Lower lobe of right lung (tissue), 2 donors: ENCODE measurements at places on chromosomes 6 and 20. TPM values are rescaled to one million over a fixed set of nuclear protein-coding genes. Genes with fewer than 3 reads are reported as not detected.

The LY6G6C gene
- total RNA-seq = not detected

The RAMACL gene
- total RNA-seq = 6.6 TPM

The SAMD10 gene
- 3.6 TPM for total RNA-seq

The BPI gene
- total RNA-seq = 0.44 TPM

The PRICKLE4 gene
- total RNA-seq = 12.1 TPM

The IP6K3 gene
- total RNA-seq = 3.5 TPM
